NCI-H2081 (cell line): ENCODE measurements at places on chromosomes 12 and 14.
A peak's percentile ranks its signal among the peaks of the same experiment; 100 is the strongest.

DNA sequence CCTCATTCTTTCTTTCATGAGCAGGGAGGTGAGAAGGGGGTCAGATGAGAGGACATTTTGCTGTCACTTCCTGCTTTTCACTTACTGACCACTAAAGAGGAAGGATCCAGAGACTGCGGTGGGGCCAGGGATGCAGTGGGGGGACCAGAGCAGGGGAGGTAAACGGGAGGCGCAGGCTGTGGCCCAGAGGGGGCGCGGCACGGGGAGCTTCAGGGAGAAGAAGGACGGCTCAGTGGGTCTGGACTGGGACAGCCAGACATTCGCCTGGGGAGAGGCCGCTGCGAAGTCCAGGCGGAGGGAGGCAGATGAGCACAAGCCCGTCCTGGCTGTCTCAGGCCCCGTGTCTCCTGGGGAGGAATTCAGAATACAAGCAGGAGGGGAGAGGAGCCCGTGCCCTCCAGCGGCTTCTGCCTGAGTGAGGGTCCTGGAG lies 41.2 kb downstream of the SLC6A12 start:
- no peak for DNase-seq

GRCh38 chr14:50647753-50648152 lies 20.4 kb downstream of the SAV1 start:
- DNase-seq: no peak

- no peak for DNase-seq
These were observed 5.9 kb downstream of the ZFYVE21 start for GRCh38 chr14:103721334-103722120.

DNA sequence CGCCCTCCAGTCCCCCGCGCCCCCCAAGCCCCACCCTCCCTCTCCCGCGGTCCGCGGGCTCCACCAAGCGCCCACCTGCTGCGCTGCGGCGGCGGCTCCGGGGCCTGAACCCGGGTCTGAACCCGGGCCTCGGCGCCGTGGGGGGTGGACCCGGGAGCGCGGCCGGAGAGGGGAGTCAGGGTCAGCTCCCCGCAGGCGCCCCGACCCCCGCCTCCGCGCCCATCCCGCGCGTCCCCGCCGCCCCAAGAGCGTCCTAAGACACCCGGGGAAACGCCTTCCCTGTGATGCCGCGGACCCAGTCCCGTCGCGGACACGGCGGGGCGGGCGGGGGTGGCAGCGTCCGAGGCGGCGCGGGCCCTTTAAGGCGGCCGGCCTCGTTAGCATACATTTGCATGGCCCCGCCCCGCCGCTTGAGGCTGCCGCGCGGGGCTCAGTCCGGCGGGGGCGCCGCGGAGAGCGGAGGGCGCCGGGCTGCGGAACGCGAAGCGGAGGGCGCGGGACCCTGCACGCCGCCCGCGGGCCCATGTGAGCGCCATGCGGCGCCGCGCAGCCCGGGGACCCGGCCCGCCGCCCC lies at the start of gene MMP17:
MMP17 (plus strand) TSS at position 433 of the 574 bp plus-strand sequence; CDS start at position 535, 102 bp downstream.
- no peak for DNase-seq

- DNase-seq: no peak
These were observed 15.2 kb downstream of the DAD1 start for GRCh38 chr14:22573804-22574203.

- no peak for DNase-seq
These were observed 62.6 kb upstream of the RESF1 start for GRCh38 chr12:31896514-31897039.

DNA sequence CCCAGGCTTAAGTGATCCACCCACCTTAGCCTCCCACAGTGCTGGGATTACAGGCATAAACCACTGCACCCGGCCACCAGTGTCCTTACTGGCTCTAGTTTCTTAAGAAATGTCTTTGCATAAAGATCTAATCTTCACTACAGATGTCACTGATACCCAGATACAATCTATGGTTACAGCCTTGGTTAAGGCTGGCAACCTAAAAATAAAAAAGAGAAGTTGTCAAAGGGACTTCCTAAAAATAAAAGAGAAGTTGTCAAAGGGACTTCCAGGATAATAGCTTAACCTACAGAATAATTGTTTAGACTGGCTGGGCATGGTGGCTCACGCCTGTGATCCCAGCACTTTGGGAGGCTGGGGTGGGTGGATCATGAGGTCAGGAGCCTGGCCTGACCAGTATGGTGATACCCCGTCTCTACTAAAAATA lies 27.6 kb downstream of the ETFBKMT start:
- DNase-seq: no peak

- DNase-seq: no peak
These were observed 66.9 kb upstream of the NRXN3 start for GRCh38 chr14:78103271-78103670.

DNA sequence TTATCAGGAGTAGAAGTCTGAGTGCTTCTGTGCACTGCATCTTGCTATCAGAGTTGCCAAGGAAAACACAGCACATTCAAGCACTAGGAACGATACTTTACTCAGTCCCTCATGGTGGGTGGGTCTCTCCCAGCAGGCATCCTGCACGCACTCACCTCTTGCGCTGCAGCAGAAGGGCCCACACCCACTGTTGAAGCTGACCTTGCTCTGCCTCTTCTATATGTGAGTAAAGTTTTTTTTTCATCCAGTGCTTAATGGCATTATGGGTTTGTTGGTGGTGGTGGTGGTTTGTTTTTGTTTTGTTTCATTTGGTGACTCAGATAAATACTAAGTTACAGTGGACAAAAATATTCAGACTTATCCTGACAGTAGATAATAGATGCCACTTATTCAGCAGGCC lies 348.5 kb downstream of the EGLN3 start:
- no peak for DNase-seq

DNA sequence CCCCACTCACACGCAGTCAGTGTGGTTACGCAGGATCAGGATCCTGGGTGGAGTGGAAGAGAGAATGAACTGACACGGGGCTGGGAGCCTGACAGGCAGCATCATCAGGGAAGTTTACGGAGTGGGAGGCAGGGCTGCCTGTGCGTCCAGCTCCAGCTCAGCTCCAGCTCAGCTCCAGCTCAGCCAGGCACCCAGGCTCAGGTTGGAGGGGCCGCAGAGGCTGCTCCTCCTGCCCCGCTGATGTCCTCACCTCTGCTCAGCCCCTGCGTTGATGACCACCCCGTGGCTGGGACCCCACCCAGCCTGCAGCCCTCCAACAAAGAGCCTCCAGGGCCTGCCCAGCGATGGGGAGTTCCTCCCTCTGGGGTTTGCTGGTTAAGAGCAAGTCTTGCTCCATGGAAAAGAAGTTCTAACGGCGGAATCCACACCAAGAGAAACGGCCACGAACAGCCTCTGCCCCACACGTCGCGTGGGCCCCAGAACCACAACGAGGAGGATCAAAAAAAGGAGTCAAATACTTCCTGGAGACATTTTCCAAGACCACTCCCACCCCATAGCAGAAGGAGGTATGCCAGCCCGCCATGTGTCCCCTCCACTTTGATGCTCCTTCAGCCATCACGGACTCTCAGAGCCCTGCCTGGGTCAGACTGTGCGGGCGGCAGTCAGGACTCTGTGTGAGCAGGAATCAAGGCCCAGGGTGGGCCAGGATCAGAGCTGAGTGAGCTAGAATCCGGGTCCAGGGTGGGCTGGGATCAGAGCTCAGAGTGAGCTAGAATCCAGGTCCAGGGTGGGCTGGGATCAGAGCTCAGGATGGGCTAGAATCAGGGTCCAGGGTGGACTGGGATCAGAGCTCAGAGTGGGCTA lies 17.7 kb upstream of the C14orf180 start:
- DNase-seq: no peak

DNA sequence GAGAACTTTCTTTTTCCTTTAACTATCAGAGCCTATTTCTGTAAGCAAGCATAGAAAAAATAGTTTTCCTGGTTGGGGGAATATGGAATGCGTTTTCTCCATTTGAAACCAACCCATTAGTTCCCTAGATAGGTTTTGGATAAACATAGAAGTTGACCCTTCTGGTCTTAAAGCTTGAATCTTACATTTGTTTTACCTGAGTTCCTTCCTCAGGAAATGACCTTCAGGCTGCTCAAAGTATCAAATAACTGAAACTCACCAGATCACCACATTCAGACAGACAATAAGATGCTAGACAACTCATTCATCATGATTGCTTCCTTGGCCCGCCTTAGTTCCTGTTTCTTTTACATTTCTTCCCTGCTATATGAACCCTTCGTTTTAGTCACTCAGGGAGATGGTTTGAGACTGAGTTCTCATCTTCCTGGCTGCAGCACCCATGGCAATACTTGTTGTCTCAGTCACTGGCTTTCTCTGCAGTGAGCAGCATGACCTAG lies 52.2 kb downstream of the LRP6 start:
- DNase-seq: no peak

DNA sequence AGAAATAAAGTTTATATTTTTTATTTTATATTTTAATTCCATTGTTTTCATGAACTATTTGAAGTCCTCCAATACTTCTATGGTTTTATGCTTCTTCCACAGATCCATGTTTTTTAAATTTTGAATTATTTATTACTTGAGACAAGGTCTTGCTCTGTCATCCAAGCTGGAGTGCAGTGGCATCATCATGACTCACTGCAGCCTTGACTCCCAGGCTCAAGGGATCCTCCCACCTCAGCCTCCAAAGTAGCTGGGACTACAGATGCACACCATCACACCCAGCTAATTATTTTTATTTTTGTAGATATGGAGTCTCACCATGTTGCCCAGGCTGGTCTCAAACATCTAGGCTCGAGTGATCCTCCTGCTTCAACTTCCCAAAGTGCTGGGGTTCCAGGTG lies 28.8 kb upstream of the DLGAP5 start:
- DNase-seq: no peak

DNA sequence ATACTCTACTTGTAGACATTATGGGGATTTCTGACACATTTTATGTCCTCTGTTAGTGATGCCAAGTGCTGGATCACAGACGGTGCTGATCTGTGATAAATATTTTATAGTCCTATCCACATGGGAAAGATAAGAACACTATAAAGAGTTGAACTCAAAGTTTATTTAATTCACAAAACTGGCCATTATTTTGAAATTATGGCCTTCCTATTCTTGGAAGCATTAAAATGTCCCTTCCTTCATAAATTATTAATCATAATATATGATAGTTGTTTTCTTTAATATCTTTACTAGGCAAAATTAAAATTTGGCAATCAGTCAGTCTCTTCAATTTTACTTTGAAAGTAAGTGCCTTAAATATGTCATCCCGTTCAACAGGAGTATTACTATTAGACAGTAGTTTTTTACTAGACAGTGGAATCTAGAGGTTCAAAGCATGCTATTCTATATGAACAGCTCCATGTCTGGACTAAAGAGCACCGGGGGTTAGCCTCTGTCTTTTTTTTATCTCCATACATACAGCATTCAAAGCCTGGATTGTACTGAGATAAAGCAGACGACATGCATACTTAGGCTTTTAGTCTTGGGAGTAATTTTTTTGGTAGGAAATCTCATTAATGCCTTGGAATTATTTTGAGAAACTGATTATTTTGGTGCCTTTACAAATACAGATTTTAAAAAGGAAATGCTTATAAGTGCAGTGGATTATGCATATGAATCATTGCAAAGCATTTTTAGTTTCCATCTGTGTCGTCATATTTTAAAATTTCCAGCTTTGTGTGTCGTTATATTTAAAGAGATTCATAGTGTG lies 306.1 kb upstream of the RGS6 start:
- DNase-seq: no peak

- DNase-seq: no peak
These were observed 666.8 kb upstream of the TMEM132C start for GRCh38 chr12:127600211-127600610.

DNA sequence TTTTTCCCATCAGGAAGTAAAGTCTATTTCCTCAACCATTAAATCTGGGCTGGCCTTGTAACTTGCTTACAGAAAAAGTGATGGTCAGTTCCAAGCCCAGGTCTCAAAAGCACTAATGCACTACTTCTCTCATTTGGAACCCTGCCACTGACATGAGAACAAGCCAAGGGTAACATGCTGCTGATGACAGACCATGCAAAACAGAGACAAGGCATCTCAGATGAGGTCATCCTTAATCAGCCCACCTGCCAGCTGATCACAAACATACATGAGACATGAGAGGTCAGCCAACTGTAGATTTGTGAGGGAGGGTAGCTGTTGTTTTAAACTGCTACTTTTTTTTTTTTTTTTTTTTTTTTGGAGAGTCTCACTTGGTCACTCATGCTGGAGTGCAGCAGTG lies 16.2 kb downstream of the TWF1 start:
- DNase-seq: peak; percentile 18
